Stimulated activated naive CD4-positive, alpha-beta T cell (primary cell): ENCODE measurements at places on chromosomes 12 and 14.

DNA sequence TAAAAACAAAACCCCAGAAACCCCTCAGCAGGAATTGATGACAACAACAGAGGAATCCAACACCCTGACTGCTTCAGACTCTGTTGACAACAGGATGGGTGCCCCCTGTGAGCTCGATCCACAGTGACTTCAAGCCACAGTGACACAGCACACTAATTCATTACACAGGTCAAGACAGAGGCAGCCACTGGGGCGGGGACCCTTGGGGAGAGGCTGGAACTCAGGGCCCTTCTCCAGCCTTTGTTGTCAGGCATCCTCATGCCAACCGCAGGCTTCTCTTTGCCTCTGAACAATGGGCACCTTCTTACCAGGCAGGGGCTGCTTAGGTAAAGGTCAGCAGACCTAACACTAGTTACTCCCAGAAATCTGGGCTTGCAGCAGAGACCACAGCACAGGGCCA is 37.6 kb downstream of the ACADS start:
- no peak for DNase-seq

DNA sequence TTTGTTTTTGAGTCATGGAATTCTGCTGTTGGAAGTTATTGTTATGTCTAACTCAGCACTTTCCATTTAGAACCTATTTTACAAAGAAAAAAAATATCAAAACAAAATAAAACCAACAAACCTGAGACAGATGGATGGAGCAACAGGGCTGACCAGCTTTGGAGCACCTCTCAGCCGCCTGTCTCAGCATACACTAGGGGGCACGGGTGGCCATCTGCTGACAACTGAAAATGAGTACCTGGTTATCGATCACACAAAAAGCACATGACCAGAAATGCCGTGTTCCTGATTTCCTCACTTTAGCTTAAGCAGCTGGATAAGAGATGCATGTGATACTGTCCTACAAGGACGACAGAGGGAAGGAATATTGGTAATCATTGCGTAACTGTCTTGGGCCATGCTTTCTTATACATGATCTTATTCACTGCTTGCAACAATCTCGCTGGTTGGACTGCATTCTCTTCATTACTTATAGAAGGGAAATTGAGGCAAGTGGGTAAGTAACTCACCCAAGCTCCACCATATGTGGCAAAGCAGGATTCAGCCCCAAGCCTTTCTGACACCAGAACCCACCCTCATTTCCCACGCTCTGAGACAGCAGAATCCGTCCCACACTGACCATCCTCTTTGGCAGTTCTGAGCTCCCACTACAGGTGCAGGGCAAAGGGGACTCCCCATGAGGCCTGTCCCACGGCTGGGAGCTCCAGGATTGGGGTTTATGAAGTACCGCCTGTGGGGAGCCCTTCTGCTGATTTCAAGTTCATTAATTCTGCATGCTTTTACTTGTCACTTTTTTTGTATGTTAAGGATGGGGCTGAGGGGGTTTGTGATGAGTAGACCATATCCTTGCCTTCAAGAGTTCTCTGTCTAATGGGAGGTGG is 43.5 kb downstream of the C14orf132 start:
- DNase-seq = no peak

GRCh38 chr12:118342090-118342489 is 30.6 kb downstream of the TAOK3 start:
- no peak for DNase-seq

DNA sequence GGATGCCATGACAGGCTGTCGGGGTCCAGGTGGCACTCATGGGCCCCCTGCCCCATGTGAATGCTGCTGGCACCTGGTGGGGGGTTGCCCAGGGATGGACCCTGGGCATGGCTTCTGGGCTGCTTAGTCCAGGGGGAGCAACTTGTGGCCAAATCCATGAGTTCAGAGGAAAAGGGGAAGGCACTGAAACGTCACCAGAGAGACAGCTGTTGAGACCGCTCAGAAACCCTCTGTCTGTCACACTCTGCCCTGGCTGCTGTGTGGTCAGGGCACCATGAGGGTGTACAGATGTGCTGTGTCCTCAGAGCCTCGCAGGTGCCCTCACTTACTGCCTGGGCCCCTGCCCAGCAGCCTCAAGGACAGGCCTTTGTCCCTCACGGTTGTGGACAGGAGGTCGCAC is 9.4 kb downstream of the CLBA1 start:
- no peak for DNase-seq

DNA sequence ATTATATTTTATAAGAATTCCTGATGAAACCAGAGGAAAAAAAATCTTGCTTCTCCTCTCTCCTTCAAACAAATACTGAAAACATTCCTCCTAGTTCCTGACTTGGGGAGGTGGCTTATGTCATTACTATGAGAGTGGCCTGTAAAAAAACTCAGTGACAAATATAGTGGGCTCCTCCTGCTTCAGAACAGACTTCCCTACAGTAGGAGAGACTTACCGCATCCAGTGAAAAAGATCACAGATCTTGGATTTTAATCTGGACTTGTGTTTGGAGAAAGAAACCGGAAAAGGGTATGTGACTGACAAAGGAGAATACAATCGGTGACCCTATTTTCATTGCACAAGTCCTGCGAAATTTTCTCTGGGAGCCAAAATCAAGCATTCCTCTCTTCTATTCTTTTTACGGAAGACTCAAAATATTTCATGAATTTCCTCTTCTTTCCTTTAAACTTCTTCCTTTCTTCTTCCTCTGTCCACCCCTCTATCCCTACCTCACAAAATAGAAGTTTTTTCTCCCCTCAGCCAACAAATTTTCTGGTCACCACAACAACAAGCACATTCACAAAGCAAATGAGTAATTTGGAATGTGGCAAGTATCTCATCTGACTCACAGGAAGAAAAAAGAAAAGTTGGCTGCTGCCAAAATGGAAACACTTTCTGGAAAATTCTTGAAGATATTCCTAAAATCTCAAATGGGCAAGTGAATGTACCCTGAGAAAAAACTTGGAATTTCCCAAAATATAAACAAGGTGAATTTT is 185.1 kb upstream of the CDKN3 start:
- DNase-seq = no peak

- DNase-seq = no peak
Observed at GRCh38 chr12:50581226-50582184, 76.7 kb downstream of the DIP2B start.

DNA sequence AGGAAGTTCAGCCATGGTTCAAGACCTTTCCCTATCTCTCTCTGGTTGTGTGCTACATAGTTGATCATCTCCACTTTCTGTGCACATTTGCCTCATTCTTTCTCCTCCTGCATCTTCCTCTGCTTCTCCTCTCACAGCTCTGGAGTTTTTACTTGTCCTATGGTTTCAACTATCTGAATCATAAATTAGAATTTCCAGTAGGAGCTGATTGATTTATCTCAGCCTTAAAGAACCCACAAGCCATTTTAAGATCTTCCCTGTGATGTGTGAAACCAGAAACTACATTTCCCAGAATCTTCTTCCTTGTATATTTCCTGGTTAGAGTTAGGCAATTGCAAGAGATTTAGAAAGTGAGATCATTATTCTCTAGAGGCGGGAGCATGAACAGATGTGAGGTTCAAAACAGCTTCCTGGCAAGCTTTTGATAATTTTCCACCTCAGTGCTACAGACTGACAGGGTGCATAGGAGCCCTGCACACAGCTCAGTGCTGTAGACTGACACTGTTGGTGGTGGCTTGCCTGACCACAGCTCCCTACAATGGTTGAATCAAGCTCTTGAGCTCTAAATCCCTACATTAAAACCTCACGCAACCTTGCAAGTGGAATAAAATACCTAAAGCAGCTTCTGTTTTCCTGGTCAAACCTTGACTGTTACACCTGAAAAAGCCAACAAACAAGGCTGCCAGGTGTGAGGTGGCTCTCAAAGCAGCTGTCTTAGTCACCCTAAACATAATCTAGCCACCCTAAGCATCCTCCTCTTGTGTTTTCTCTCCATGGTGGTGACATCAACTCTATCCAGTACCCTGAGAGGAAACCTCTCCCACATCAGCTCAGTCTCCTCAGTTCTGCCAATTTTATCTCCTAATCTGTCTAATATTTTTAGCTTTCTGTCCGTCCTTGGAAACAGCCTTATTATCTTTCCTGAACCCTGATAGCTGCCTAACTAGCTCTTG is 21.5 kb upstream of the IFNG start:
- DNase-seq = peak; percentile 1

- DNase-seq = no peak
Observed at GRCh38 chr14:24940213-24940783, 109.6 kb downstream of the STXBP6 start.

DNA sequence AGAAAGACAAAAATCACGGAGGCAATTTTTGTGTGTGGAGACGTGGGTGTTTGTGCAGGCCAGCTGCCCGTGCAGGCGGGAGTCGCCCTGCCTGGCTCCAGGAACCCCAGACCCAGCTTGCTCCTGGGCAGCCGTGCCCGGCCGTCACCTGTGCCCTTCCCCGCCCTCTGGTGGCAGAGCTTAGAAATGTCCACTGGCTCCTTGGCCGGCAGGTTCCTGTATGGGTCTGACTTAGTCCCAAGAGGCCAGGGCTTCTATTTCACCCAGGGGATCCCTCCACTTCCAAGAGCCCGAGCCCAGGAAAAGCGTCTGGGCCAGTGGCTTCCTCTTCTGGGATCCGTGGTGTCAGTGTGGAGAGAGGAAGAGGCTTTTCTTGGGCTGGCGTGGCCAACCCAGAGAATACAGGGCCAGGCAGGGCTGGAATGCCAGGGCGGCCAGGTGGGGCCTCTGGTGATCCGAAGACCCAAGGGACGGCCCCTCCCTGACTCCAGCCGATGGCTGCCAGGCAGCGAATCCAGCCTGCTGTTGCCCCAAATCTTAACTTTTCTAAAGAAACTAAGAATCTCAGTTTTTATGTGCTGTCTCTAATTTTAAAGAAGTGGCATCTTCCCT is 120.9 kb downstream of the TMEM132C start:
- DNase-seq = no peak

DNA sequence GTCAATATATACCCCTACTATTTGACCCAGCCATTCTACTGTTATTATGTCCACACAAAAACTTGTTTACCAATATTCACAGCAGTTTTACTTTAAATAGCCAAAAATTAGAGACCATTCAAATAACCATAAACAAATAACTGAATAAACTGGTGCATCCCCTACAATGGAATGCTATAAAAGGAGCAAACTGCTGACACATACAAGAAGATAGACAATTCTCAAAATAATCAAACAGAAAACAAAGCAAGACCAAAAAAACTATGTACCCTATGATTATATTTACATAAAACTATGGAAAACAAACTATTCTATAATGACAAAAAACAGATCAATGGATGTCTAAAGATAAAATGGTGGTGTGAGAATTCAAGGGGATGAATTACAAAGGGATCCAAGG is 54.4 kb downstream of the RALGAPA1 start:
- DNase-seq = no peak

GRCh38 chr14:95183532-95184412 is 26.4 kb upstream of the DICER1 start:
- DNase-seq = no peak

DNA sequence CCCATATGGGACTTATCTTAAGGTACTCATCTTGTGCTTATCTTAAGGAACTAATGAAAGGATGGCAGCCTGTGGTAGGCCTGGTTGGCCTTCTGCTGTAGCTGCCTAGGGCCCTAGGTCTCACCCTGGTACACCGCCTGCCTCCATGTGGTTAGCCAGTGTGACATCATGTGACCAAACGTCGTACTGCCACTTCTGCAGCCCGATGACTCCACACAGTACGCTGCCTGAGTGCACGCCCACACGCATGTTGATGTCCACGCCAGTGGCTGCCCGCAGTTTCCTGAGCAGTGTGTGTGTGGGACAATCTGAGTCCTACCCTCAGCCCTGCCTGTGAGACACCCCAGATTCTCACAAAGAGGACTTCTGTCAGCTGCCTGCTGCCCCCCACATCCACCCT is 5.1 kb downstream of the ADCY4 start:
- no peak for DNase-seq
